Lower lobe of right lung (tissue), 2 donors: ENCODE measurements at places on chromosomes 7 and 10.

DNA sequence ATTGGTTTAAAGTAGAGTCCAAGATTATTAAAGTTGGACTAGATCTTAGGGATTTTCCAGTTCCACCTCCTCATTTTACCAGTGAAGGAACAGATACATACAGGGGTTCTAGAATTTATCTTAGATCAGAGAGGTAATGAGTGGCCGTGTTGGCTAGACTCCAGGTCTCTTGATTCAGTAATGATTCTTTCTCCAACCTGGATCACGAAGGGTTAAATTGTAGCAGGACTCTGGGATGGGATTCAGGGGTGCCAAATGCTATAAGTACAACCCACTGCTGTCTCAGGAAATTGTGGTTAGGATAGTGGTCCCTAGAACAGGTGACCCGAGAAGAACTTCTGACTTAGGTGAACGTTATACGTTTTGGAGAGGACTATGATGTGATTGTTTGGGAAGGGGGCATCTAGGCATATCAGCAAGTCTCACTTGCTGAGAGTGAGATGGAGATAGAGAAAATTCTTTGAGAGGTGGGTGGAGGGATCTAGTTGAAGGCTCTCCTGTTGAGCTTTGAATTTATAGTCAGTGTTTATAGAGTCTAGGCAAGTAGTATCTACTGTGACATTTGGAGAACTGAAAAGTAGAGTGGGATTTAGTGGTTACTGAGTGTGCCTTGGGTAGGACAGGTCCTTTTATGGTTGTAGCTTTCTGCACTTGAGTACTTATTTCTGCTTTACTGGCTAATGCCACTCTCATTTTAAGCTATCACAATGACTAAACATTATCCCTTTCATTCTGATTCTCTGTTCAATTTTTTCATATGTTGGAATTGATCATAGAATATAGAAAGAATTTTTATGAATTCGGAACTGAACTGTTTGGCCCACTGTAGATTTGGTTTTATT is 58.3 kb downstream of the ST7 start:
- no peaks in the 10 kb centered on the region for H3K36me3 ChIP-seq
- no peak overlapping the region for H3K27ac ChIP-seq
- DNase-seq = no peak
- no peaks in the 10 kb centered on the region for H3K27me3 ChIP-seq
- H3K4me1 ChIP-seq = peaks cover 56% of the 10 kb centered on the region

DNA sequence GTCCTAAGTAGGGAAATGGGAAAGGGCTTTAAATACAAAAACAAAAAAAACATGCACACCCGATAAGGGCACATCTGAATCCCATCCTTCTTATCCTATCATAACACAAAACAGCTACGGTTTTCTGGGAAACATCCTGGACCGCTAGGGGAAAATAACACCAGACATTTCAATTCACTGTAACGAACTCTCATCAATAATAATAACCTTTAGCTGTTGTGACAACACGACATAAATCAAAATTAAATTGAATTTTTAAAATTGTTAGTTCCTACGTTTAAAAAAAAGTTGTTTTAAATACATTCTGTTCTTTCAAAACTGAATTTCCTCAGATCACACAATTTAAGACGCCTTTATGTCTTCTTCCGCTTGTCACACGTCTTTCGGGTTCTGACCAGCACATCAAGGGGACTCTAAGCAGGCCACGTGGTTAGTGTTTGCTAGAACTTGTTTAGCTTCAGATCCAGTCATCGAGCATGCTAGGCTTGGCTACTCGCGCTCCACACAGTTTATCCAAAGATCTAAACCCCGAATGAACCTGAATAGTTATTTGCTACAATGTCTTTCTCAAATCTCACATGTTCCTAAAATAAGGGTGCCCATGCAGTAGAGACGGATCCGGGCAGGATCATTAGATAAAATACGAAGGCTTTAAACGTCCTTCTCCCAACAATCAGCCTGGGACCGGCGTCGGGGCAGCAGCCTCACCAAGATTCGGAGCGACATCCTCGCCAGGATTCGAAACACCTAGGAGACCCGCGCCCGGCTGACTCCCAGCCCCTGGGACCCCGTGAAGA is 839 bp downstream of the IKZF5 start:
- peaks cover 6% of the 10 kb centered on the region for H3K36me3 ChIP-seq
- H3K27me3 ChIP-seq = no peaks in the 10 kb centered on the region
- H3K4me1 ChIP-seq = peaks cover 52% of the 10 kb centered on the region
- peak overlapping the region; percentile 96 for H3K4me3 ChIP-seq

GRCh38 chr7:91266067-91266688 is 1.9 kb downstream of the FZD1 start:
- H3K4me3 ChIP-seq = peak overlapping the region; percentile 82
- H3K27me3 ChIP-seq = no peaks in the 10 kb centered on the region
- H3K27ac ChIP-seq = peak overlapping the region; percentile 95
- no peaks in the 10 kb centered on the region for H3K36me3 ChIP-seq
- peak; percentile 49 for DNase-seq

- no peaks in the 10 kb centered on the region for H3K36me3 ChIP-seq
- no peak overlapping the region for H3K27ac ChIP-seq
These were observed 287.4 kb upstream of the ZMIZ1 start for GRCh38 chr10:78781251-78781913.

DNA sequence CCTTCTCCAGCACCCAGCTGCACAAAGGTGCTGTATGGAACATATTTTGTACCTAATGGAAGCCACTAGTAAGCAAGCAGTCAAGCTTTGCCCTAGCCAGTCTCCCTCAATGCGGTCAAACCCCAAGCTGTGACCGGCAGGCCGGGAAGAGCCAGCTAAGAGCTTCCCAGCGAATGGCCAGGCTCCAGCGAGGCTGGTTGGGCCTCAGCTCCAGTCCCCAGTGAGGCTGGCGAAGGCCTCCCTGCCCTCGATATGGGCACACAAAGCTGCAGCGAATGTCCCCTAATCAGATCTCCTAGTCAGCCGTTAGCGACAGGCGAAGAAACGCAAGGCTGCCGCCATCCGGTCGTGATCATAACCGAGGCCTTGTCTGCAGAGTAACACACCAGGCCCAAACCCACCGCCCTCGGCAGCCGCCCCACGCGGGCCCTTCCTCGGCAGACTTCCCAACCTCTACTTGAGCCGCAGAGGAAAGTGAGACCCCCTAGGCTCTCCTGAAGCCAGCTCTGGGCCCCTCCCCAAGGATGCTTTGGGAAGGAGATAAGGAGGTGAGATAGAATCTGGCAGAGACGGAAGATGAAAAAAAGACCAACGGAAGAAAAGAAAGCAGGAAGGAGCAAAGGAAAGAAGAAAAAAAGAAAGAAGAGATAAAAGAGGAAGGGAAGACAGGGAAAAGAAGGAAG is 3.1 kb upstream of the HOXA9 start:
- peaks cover 100% of the 10 kb centered on the region for H3K27me3 ChIP-seq
- H3K36me3 ChIP-seq = no peaks in the 10 kb centered on the region
- H3K4me3 ChIP-seq = no peak overlapping the region
- peaks cover 52% of the 10 kb centered on the region for H3K4me1 ChIP-seq

DNA sequence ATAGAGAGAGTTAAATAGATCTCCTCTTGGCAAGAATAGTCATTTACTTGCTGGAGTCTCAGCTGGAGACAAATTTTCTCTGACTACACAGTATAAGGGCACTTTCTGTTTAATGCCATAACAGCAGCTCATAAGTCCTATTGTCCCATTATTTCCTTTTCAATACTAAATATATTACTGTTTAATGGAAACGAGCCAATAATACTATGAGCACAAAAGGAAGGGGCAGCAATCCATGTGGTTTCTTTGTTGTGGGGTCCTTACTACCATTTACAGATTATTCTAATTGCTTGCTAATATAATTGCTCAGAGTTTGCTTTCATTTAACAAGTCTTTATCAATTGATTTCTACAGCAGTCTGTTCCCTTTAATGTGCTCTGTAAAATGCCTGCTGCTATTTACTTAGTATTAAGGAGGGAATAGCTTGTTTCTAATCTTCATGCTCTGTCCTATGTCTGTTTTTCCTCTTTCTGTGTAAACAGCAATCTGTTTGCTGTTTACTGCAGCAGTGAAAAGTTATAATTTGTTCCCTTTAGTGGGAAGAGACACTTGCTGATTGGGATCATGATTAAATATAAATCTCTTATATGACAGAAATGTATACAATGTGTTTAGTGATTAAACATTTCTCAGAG is 296.2 kb upstream of the SMIM30 start:
- no peaks in the 10 kb centered on the region for H3K36me3 ChIP-seq
- no peak overlapping the region for H3K4me3 ChIP-seq
- no peak overlapping the region for H3K27ac ChIP-seq
- no peak for DNase-seq

- H3K4me1 ChIP-seq = peaks cover 37% of the 10 kb centered on the region
- no peak for DNase-seq
- no peak overlapping the region for H3K27ac ChIP-seq
- H3K4me3 ChIP-seq = no peak overlapping the region
- no peaks in the 10 kb centered on the region for H3K27me3 ChIP-seq
These were observed 70.8 kb downstream of the SGMS1 start for GRCh38 chr10:50552771-50553535.

DNA sequence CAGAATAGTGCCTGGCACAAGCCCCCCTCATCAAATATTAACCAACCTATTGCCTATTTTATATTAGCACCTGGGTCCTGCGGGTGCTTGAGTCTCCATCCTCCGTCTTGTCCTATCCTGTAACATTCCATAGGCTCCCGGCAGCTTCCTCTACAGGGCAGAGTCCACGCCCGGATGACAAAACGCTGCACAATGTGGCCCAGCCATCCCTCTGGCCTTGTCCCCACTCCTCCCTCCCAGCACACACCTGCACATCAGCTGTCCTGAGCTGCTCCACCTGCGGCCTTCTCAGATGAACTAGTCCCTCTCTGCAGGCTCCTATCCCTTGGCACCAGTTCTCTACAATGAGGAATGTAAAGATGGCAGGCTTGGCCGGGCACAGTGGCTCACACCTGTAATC is 153.5 kb upstream of the PDE1C start:
- no peak for DNase-seq
- H3K36me3 ChIP-seq = no peaks in the 10 kb centered on the region
- H3K4me1 ChIP-seq = no peaks in the 10 kb centered on the region
- H3K27ac ChIP-seq = no peak overlapping the region
- no peaks in the 10 kb centered on the region for H3K27me3 ChIP-seq

DNA sequence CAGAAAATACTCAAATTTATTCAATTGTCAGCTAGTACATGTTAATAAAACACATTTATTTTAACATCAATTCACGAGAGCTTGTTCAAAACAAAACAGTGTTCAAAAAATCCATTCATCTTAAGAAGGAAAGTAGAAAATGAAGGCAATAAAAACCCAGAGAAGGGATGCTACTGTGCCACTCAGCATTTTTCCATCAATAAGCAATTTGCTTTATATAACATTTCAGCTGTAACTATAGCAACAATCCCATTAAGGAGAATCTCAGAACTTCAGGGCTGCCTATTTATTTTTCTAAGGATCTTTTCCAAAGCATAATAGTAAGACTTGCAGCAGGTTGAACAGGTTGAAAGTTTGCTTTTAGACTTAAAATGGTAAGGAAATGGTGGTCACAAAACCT is 190.5 kb downstream of the PCLO start:
- no peak for DNase-seq
- H3K36me3 ChIP-seq = no peaks in the 10 kb centered on the region
- H3K4me1 ChIP-seq = no peaks in the 10 kb centered on the region
- H3K27me3 ChIP-seq = no peaks in the 10 kb centered on the region

- H3K4me3 ChIP-seq = no peak overlapping the region
- no peak for DNase-seq
- peaks cover 43% of the 10 kb centered on the region for H3K36me3 ChIP-seq
- H3K4me1 ChIP-seq = no peaks in the 10 kb centered on the region
- H3K27ac ChIP-seq = no peak overlapping the region
These were observed 64.8 kb downstream of the APBB1IP start for GRCh38 chr10:26502986-26503385.

DNA sequence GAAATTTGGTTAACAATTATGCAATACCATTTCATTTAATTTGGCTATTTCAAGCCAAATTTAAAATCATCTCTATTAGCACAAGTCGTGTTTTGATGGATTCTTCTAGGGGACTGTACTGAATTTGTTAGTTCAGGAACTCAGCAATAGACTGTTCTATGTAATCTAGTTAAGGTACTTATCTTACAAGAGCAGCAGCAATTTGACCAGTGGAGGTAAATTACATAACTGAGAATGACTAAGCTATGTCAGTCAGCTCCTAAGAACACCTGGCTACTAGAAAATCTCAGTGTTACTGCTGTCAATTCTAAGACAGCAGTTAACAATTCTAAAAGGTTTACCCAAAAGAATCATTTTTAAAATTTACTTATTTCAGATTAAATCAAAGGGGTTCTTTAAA is 513.9 kb upstream of the ZWINT start:
- no peak overlapping the region for H3K4me3 ChIP-seq
- no peaks in the 10 kb centered on the region for H3K4me1 ChIP-seq
- DNase-seq = no peak
- no peaks in the 10 kb centered on the region for H3K36me3 ChIP-seq
- no peaks in the 10 kb centered on the region for H3K27me3 ChIP-seq

DNA sequence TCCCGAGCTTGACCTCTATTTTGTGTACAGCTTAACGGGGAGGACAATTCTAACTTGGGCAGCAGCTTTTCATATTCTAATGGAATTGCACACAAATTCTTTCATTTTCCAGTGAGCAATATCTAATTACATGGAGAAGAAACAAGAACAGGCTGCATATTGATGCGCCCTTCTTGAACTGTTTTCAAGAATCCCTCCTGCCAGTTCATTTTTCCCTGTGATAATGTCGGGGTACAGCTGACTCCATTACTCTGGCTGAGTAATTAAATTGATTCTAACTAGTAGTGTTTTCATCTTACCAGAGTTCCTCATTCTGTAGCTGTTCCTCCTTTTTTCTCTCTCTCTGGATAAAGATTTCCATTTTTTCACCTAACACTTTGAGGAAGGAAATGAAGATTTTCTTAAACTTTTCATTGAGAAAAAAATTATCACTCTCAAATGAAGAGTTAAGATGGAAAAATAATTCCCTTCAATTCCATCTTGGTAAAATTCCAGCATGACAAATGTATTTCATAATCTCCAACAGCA is 190.9 kb downstream of the FANK1 start:
- no peaks in the 10 kb centered on the region for H3K4me1 ChIP-seq
- H3K27me3 ChIP-seq = no peaks in the 10 kb centered on the region
- H3K27ac ChIP-seq = no peak overlapping the region
- H3K36me3 ChIP-seq = no peaks in the 10 kb centered on the region
- DNase-seq = no peak

DNA sequence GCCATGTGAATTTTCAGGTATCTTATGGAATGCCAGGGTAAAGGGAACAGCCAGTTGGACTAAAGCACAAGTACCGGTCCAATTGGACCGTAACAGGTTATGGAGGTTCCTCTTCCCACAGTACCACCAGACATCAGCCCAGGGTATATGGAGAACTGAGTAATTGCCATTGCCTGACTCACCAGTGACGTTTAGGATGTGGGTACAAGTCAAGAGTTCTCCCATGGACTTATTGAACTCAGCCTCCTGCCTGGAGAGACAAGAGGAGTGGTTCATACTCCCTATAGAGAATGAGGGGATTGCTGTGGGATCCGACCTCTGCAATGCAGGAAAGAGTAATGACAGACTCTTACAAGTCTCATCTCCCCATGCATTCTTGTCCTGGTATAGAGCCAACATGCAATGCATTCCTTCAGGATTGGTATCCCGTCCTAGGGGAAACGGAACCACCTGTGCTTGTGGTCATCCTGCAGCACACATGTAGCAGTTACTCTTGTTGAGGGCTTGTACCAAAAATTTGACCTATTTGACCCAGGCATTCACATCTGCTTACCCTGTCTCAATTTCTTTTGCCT is 30.7 kb upstream of the ELOVL3 start:
- H3K4me1 ChIP-seq = no peaks in the 10 kb centered on the region
- H3K4me3 ChIP-seq = no peak overlapping the region
- no peaks in the 10 kb centered on the region for H3K36me3 ChIP-seq
- no peak overlapping the region for H3K27ac ChIP-seq
- DNase-seq = no peak
- no peaks in the 10 kb centered on the region for H3K27me3 ChIP-seq
